NCI-H82 (cell line): ENCODE measurements at places on chromosomes 6 and 20.

DNA sequence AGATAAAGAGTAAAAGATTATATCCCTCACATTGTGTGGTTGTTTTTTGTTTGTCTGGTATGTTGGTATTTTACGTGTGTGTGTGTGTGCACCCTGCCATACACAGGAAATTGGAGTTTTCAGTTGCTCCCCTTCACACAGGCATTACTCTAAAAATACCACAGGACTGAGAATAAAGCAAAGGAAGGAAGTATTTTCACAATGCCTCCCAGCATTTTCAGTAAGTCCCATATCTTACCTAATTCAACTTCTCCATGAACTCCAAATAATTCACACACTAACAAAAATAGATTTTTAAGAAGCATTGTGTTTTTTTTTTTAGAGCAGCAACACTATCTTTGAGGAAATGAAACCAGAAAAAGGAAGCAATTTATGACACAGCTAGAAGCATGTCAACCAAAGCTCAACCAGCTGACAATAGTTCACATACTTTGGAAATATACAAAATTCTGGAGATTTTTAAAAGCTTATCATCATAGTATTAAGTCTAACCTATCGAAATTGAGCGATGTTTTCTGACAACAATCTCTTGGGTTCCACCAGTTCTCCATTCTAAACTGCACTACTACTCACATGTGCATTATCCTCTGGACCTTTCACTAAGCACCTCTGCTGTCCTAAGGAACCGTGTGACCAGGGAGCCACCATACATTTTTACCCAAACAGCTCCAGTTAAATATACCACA lies 2.1 kb downstream of the UBE2J1 start:
- no peak for DNase-seq

GRCh38 chr6:150084426-150084825 lies 15.5 kb upstream of the ULBP3 start:
- no peak for DNase-seq

GRCh38 chr6:79783670-79784394 lies 152.7 kb downstream of the SH3BGRL2 start:
- DNase-seq = no peak

- no peak for DNase-seq
Measured at GRCh38 chr20:14902432-14903089, 565.1 kb upstream of the FLRT3 start.

GRCh38 chr20:17823409-17824144 lies 123.8 kb downstream of the BANF2 start:
- DNase-seq = no peak

DNA sequence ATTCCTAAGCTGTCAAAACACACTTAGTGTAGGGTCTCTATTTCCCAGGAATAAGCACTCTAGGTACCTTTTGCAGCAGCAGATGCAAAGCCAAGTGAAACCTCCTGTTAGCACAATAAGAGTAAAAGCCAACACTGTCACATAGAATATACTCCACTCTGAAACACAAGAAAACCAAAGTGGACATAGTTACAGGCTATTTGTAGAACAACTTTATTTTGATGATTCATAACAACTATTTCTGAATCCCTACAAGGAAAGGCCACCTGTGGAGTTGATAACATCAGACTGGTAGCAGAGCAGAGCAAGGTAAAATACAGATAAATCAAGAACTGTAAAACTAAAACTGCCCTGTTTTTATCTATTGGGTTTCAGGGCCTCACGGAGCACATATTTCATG lies 59.7 kb downstream of the ALDH5A1 start:
- no peak for DNase-seq

DNA sequence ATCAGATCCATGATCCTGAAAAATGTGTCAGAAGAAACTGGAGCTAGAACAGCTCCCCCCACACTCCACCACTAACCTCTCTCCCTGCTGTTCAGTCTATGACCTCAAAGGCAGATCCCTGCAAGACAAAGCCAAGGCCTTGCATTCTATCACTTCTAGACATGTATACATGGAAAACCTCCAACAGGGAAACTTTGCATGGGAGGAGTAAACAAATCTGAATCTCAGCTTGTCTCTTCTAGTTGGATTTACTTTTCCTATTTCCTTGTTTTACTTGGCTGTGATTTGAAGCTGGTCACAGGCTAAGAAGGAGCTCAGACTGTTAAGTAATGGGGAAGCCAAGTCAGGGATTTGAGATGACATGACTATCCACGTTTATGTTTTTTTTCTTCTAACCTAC lies 456.8 kb upstream of the CHD6 start:
- no peak for DNase-seq

GRCh38 chr20:32622585-32623468 lies 37.7 kb upstream of the NOL4L start:
- DNase-seq = no peak

DNA sequence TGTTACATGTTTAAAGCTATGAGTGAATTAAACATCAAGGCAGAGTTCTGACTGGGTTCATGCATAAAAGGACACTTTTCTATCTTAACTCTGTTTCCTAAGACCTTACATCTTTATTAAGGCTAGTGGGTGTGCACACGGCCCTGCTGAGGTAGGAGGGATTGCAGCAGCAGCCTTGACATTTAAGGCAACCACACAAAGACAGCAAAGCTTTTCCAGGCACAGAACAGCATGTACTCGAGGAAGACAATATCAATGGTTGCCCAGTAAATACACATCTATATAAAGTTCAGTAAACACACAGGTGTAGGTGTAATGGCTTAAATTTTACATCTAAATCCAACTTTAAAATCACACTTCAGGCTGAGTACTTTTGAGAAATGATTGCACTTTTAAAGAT lies 79.8 kb upstream of the LOC128125822 start:
- no peak for DNase-seq

- DNase-seq = no peak
Measured at GRCh38 chr6:43267619-43268354, 24.5 kb downstream of the TTBK1 start.

DNA sequence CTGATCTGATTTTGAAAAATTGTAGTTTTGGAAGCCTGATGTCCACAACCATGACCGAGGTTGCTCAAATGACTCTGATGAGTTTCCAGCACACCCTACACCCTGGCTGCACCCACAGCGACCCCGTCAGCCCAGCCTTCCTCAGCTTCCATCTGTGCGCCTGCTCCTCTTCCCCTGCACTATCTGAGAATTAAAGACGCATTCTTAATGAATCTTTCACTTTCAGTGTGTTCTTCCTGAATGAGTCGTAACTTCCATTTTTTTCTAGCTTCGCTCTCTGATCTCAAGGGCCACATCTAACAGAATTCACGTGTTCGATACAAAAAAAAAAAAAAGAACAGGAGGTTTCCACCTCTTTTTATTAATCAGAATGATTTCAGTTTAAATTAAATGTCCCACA lies 21.3 kb upstream of the RREB1 start:
- peak; percentile 32 for DNase-seq

- no peak for DNase-seq
Measured at GRCh38 chr20:55054453-55054852, 579.1 kb downstream of the DOK5 start.

DNA sequence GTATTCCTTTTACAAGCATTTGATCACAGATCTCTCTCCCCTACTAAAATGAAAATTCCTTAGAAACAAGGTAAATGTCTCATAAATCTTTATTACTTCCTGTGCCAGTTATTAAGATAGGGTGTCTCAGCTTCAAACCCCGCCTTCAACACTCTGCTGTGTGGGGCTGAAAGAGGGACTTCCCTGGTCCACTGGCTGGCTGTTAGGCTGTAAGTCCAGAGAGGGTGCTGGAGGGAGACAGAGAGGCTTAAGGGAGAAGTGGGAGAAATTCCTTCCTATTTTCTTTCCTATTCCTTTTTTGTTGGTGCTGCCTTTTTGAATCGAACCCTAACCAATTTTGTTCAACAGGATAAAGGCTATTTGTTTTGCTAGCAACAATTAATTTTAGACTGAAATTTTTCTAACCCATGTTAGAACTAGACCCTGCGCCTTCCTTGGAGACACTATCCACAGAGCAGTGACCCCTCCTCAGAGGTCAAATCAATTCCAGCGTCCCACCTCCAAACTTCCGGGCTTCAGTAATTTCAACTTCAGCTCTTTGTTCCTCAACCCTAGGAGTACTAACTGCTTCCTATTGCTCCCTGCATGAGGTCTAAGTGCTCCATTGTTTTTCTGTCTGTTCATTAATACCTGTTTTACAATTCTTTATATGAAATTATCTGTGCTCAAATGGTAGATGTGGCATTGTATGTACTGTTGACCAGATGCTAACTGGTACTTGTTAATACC lies 207.5 kb upstream of the OPRM1 start:
- DNase-seq = no peak

DNA sequence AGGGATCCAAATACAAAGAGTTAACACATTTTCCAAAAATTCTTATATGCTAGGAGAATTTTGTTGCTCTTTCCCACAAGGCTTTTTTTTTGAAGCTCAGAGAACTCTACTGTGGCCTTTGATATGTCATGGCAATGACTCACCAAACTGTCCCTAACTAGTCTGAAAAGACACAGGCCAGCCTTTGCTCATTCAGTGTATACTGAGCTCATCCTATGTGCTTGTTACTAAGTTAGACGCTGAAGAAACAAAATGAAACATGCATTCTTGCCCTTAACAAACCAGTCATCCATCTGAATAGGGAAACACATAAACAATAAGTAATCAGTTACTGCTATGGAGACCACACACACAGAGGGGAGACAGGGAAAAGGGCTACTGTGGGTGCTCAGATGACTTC lies 291.8 kb downstream of the FOXC1 start:
- no peak for DNase-seq
